ENCODE measurements at places on chromosomes 5 and 9.

- no peak for DNase-seq
Observed at GRCh38 chr5:27020973-27021372, 17.4 kb downstream of the CDH9 start.

DNA sequence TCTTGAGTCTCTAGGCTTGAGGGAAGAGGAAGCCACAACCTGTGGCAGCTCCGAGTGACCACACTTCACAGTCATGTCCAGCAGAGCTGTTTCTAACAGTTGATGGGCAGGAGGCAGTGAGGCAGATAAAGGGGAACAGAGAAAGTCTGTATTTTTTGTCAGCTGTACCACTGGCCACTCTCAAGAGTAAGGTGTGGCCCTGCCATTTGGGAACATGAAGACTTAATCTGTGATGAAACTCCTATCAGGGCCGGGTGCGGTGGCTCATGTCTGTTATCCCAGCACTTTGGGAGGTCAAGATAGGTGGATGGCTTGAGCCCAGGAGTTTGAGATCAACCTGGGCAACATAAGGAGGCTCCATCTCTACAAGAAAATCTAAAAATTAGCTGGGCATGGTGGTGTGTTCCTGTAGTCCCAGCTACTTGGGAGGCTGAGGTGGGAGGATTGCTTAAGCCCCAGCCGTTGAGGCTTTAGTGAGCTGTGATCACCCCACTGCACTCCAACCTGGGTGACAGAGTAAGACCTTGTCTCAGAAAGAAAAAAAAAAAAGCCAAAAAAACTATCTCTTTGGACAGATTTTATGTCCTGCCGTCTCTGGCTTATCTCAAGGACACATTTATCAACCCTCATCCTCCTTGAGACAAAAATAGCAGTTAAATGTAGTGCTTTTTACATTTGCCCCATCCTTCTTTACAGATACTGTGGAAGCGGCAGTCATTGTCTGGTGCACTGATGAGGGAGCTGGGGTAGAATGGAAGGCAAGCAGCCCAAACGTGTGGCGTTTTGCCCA, 11.9 kb upstream of the COL15A1 start:
- no peak for DNase-seq

DNA sequence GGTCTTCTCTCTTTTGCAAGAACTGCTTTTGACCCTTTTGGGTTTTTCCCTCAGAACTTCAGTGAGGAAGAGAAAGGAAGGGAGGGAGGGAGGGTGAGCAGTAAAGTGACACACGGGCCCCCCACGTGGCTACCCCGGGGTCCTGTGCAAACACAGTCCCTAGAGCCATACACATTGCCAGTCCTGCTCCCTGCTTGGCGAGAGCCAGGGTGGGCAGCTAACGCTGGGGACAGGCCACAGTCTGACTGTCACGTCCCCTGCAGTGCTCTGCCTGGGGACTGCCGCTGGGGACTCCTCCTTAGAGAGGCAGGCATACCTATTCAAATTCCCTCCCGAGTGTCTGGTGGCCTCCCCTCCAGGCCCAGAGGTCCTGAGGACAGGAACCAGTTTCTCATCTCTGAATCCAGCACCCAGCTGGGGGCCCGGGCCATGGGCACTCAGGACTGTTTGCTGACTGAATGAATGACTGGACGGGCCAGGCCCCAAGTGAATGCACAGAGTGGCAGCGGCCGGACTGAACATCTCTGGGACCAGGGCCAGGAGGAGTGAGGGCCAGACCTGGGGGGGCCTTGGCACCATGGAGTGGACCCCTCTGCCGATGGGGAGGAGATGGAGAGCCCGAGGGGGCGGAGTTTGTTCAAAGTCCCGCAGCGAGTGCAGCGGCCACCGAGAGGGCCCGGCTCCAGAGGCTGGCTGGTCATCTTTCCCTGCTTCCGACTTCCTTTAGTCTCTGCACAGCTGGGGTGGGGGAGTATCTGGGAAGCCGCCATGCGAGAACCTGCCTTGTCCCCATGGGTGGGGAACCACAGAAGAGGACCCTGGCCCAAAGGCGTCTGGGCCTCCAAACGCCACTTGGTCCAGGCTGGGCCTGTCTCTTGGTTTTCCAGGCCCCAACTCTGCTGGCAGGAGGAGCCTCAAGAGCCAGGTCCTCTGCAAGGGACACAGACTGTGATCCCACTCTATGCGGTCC, 5.8 kb downstream of the CCDC187 start:
- DNase-seq = no peak

DNA sequence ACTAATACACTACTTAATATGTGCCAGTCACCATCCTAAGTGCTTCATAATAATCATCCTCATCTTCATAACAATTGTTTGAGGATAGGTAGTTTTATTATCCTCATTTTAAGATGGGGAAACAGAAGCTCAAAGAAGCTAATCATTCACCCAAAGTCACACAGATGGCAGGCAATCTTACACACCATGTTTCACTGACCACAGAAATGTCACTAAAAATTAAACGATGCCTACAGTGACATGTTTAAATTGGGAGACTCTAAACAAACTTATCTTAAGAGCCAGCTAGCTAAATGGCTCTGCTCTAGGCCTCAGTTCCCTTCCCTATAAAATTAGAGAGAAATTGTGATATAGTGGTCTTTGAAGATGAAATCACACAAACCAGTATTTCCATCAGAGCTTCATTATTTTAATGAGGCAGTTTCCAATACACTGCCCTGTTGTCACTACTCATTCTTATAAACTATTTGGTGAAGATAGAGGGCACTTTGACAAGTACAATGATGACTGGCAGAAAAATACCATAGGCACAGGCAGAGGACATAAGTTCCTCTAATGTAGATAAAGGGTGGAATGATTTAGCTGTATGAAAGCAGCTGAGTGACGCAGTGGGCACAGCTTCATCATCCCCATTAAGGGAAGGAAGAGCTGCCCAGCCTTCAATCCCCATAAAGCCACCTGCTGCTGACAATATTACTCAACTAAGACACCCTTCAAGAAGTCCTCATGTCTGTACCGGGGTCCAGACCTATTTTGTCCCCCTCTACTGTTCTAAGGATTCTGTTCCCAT, 224.1 kb downstream of the ACTL7B start:
- no peak for DNase-seq

DNA sequence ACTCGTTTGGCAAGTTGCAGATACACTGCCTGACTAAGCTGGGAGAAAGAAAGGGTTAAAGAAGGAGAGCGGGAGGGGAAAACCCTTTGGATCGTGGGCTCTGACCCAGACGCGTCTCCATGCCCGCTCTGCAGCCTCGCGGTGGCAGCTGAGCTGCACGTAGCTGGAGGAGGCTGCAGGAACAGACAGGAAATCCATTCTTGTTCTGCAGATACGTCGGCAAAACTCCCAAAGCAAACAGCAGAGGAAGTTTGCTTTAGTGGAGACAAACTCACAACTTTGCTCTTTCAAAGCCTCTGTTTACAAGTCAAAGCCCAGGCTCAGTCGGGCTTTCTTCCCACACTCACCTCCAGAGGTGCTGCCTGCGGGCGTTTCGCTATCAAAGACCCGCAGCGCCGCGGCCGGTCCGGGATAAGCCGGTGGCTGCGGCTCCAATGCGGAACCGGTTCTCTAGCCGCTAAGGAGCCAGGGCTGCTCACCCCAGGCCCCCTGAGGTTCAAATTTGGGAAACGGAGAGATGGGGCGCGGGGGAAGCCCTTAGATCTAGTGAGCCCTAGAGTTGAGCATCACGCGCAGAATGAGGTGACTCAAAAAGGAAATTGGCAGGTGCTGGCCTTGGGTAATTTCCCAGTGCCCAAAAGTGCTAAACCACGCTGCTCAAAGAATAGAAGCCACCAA, 60.7 kb downstream of the MAT2B start:
- peak; percentile 1 for DNase-seq

DNA sequence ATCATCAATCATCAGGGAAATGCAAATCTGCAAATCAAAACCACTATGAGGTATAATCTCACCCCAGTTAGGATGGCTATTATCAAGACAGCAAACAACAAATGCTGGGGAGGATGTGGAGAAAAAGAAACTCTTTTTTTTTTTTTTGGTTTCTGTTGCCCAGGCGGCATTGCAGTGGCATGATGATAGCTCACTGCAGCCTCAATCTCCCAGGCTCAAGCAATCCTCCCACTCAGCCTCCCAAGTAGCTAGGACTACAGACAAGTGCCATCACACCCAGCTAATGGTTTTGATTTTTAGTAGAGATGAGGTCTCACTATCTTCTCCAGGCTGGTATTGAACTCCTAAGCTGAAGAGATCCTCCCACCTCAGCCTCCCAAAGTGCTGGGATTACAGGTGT, 5.4 kb upstream of the CNTRL start:
- no peak for DNase-seq

DNA sequence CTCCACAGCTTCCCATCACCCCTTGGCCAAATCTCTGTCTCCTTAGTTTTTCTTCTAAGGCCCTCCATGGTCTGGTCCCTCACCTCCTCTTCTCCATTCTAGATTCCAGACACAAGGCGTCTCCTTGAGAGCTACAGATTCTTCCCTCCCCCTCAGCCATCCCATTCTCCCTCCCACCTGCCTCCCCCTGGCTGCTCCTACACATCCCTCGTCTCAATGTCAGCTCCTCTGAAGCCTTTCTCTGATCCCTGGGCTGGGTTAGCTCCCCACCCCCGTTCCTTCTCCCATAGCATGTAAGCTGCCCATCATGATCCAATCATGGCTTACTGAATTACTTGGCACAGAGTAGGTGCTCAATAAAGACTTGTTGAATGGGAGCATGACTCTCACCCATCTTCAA, 69.0 kb downstream of the ANKH start:
- no peak for DNase-seq

GRCh38 chr5:154002093-154002492, 36.6 kb downstream of the FAM114A2 start:
- no peak for DNase-seq

DNA sequence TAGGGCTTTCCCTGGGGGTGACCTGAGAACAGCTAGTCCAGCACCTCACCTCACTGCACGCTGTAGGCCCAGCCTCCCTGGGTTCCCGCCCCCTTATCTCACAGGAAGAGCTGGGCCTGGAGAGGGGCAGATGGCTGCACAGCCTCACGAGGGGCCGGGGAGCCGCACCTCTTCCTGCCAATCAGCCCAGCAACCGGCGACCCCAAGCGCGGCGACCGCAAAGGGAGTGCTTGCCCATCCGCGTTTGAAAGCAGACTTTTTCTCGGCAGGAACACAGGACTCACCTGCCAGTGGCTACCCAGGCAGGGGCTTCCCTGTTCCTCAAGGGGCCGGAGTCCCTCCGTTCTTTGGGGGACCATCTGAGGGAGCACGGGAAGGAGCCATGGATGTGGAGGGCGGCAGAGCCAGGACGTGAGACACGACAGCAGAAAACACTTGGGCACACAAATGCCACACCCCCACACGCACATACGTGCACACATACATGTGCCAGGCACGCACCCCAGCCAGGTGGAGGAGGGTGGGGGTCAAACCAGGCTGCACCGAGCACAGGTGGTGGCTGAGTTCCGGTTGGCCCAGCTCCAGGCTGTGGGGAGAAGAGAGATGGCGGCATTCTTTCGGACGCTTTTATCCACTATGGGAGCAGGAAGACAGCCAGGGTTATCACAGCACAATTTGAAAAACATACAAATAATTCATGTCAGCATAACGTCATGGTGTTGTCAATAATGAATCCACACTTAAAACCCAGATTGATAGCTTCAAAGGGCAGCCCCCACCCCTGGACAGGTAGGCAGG, 11.3 kb downstream of the TMEM250 start:
- peak; percentile 44 for DNase-seq

DNA sequence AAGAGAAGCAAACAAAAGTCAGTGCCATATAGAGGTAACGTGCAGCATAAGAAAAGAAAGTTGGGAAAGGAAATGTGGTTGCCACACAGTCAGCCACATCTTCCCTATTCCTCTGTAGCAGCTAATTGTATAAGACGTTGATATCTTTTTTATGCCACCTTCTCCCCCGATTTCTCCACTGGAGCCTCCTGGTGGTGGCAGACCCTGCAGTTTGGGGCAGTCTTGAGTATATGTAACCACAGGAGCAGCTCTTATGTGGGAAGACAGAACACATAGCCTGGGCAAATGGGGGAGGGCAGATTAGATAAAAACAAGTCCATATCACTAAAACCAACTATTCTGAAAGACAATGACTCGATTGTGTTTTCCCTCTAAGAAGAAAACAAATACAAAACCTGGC, 99.7 kb downstream of the PLCXD3 start:
- no peak for DNase-seq

- no peak for DNase-seq
Observed at GRCh38 chr5:34863946-34864345, 25.0 kb downstream of the TTC23L start.

DNA sequence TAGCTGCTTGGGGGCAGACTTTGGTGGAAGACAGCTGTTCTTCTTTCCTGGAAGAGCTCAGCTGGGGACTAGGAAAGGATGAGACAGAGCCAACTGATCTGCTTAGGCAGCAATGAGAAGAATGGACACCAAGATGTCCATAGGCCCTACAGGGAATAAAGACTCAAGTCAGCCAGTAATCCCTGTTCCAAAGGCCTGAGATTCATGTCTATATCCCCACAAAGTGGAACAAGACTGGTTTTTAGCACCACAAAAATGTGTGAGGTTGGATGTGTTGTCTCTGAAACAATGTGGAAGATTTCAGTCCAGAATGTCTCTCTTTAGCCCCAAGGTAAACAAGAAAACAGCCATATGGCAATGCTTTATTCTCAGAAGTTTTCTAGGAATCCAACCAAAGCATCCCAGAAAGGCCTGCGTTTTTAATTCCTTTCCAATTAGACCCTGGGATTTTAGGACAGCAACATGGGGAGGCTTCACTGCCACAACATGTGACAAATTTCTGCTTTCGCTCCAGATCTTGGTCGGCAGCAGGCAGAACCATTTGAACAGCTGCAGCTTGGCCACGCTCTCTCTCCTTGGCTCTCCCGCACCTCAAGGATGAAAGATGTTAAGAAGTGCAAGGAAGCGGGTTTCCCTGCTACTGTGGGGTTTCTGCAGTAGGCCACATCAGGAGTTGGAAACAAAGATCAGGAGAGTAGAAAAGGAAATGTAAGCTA, 245.1 kb downstream of the FSTL4 start:
- DNase-seq = no peak

DNA sequence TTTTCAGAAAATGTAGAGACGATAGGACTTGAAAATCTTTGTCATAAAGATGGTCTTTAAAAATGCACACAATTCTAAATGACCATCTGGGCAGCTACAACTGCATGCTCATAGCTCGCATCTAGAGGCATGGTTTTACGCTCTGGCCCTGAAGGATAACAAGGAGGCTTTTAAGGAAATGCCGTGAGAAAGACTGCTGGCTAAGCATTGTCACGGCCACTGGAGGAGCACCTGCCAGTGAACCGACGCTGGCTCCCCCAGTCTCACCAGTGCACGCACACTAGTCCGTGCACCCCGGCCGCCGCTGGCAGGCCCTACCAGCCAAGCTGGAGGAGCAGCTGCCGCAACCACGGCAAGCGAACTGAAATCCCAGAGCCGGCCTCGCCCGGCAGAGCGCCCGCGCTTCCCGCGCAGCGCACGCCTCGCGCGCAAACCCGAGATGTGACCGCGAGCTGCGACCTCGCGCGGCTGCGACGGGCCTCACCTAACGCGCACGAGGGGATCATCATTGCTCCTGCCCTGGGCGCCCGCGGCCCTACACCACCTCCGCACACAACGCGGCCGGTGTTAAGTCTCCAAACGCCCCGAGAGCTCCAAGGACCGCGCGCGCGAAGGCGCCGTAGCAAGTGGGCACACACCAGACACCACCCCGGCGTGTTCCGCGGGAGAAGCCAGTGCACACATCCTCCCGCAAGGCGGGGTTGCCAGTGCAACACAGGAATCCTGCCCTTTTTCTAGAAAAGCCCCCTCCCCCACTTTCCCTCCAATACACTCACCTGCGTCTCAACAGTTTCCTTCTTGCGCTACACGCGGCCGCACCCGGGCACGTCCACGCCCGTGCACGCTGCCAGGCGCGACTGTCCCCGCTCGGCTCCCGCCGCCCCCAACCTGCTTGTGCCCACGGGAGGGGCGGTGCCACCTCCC, 5.3 kb downstream of the ELAVL2 start:
- no peak for DNase-seq

GRCh38 chr5:67495072-67495471, 298.5 kb upstream of the CD180 start:
- DNase-seq = no peak

Data from stimulated activated CD8-positive, alpha-beta memory T cell treated with anti-CD3 and anti-CD28 coated beads, Interleukin-15, amount 100 ng/mL, for 48 hours (primary cell).